ENCODE measurements at places on chromosomes 7 and 10.

- DNase-seq = no peak
These were observed 82.7 kb upstream of the GPR22 start for GRCh38 chr7:107387128-107387527.

GRCh38 chr10:99835947-99836346 lies 53.5 kb downstream of the ABCC2 start:
- no peak for DNase-seq

GRCh38 chr10:21329995-21330627 lies 195.4 kb downstream of the SKIDA1 start:
- DNase-seq = no peak

GRCh38 chr7:146626912-146627311 lies 510.3 kb downstream of the CNTNAP2 start:
- DNase-seq = no peak

- DNase-seq = no peak
These were observed 42.4 kb upstream of the FGL2 start for GRCh38 chr7:77242068-77242467.

- DNase-seq = no peak
These were observed 49.3 kb downstream of the FBXL13 start for GRCh38 chr7:103025341-103025740.
